ENCODE measurements at places on chromosomes 13 and 19. TPM values are rescaled to one million over a fixed set of nuclear protein-coding genes. Genes with fewer than 3 reads are reported as not detected.
A peak's percentile ranks its signal among the peaks of the same experiment; 100 is the strongest.

DNA sequence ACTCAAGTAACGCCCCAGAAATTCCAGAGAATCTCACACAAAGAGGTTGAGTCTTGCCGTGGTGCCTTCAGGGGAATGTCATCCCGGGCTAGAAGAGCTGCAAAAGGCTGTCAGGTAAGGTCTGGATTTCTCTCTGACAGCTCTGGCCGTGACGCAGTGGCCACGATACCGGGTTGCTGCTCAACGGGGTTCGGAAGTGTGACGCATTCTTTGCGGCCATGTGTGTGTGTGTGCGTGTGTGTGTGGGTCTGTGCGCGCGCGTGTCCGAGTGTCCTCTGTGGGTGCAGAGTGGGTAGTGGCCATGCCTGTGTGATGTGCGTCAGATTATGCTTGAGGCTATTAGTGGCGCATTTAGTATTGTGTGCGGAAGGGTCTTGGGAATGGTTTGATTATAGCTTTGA, 306 bp downstream of the ZNF540 start:
- peak; percentile 62 for DNase-seq

The RFPL4A gene
- not detected for polyA plus RNA-seq

DNA sequence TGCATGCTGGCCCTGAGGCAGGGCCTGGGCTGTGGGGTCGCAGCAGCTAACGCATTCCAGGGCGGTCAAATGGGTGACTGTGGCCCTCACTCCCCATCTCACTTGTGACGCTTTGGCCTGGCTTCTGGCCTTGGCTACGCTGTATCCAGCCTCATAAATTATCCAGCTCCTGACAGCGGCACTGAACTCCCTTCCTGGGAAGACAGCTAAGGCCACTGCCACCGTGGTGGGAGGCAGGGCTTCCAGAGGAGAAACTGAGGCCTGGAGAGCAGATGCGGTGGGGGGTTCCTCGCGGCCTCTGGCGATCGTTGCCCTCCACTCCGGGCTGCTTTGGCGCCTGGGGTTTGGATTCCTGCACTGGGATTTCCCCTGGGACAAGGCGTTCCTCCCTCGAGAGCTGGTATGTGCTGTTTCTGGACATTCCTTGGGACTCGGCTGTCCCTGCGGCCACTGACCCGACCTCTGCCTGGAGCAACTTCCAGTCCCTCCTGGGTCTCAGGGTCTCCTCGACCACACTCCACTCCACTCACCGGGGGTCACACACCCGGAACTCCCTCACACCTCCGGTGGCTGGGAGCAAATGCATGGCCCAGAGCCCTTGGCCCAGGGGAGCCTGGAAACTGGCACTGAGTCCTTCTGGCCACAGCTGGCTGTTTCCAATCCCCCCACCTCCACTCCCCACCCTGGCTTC, 3.4 kb downstream of the TBXA2R start:
- no peak for DNase-seq

The PODNL1 gene
- polyA plus RNA-seq = 3.4 TPM

GRCh38 chr13:21949818-21950429, 279.1 kb downstream of the FGF9 start:
- DNase-seq = no peak

GRCh38 chr19:17049711-17050280, 23.2 kb upstream of the CPAMD8 start:
- peak; percentile 66 for DNase-seq

The GRIK5 gene
- 3.1 TPM for polyA plus RNA-seq

- DNase-seq = no peak
Measured at GRCh38 chr19:3575949-3576673, 3.4 kb downstream of the HMG20B start.

DNA sequence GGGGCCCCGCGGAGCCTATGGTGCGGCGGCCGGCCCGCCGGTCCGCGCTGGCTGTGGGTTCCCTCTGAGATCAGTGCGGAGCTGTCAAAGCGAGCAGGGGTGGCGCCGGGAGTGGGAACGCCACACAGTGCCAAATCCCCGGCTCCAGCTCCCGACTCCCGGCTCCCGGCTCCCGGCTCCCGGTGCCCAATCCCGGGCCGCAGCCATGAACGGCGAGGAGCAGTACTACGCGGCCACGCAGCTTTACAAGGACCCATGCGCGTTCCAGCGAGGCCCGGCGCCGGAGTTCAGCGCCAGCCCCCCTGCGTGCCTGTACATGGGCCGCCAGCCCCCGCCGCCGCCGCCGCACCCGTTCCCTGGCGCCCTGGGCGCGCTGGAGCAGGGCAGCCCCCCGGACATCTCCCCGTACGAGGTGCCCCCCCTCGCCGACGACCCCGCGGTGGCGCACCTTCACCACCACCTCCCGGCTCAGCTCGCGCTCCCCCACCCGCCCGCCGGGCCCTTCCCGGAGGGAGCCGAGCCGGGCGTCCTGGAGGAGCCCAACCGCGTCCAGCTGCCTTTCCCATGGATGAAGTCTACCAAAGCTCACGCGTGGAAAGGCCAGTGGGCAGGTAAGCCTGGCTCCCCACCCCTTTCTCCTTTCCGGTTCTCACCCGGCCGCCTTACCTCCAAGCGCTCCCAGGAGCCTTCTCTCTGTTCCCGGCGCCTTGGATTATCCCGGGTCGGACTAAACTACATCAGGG, at the start of gene PDX1:
TSS of gene PDX1 (plus strand) at position 67 of the 743 bp plus-strand sequence. CDS start at position 206, 139 bp downstream.
- DNase-seq = peak; percentile 93

DNA sequence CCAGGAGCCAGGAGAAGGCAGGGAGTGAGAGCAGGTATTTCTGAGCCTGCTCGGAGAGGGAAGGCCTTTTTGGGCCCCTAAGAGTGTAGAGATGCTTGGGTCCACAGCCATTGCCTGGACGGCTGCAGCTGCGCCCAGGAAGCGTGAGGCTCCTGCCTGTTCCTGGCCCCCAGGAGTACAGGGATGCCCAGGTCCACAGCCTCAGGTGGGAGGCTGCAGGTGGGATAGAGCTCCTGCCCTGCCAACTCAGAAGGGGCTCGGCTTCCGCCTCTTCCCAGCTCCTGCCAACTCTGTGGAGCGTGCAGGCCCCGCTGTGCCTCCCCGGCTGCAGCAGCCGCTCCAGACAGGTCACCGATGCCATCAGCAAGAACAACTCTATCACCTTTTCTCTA, 351.0 kb upstream of the PCDH20 start:
- DNase-seq = no peak

DNA sequence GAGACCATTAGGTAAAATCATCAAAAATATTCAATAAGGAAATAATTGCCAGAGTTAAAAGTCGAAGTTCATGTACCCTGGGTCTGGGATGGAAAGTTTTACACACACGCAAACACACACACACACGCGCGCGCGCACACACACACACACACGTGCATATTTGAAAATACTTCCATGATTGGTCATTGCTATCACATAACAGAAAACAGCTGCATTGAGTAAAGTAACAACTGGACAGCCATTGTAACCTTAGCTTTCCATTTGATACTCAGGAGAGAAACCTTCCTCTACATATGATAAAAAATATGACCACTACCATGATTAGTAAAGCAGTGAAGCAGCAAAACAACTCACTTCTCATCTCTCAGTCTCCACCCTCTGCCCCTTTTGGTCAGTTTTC, 490.0 kb upstream of the SGCG start:
- no peak for DNase-seq

All from stomach (tissue), 19 donors.